ENCODE measurements at places on chromosomes 2 and 18. TPM values are rescaled to one million over a fixed set of nuclear protein-coding genes. Genes with fewer than 3 reads are reported as not detected.

- no peak for DNase-seq
Observed at GRCh38 chr2:203756161-203756560, 49.7 kb downstream of the CD28 start.

DNA sequence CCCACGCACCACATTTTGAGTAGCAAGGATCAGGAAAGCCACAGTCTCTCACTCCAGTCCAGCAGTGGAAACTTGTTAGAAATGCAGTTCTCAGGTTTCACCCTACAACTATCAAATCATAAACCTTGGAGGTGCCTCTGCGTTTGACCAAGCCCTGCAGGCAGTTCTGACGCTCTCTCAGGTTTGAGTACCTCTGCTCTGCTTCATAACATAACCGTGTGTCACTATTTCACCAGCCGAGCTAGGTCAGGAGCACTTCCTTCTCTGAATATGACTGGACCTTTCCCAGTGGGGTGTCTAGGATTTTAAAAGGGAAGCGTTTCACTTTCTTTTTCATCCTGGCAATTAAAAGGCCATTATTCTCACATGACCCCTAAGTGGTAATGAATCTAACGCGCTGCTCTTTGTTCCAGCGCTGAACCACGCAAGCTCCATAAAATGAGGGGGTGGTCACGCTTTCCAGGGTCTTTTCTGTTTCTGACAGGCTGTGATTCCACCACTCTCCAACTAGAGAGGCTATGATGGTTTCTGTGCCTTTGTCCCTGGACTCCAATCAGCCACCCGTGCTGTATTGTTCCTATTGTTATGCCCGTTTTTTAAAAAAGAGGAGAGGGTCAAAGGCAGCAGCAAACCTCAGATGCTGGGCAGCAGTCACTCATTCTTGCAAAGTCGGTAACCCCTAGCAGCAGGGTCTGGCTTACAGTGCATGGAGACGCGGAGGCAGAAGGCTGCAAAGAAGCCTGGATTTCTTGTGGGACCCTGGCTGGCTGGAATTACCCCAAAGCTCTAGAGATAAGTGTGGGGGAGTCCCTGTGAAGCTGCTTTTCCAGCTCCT, 75.2 kb upstream of the CTNNA2 start:
- DNase-seq: no peak

DNA sequence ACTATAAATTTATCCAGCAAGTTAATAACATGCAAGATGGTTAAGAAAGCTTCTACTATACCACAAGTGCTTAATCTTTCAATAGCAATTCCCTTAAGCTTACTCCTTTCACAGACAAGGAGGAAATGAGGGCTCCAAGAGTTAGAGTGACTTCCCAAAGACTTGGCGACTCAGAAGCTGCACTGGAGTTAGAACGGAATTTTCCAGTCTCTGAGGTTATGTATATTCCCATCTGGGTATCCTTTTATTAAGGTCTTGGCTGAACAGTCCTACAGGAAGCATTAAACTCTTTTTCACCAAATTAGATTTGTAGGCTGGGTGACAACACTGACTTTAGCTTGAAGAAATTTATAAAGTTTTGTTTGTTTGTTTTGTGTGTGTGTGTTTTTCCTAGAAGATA, 256.9 kb upstream of the DPP10 start:
- DNase-seq: no peak

- no peak for DNase-seq
Observed at GRCh38 chr2:26080356-26080755, 46.5 kb downstream of the RAB10 start.

- no peak for DNase-seq
Observed at GRCh38 chr2:161650116-161651015, 26.1 kb downstream of the SLC4A10 start.

- no peak for DNase-seq
Observed at GRCh38 chr2:175003875-175004729, 1.1 kb downstream of the CHN1 start.

CPS1 gene
- 2.4 TPM for total RNA-seq
